ENCODE measurements at places on chromosomes 7 and 10.

DNA sequence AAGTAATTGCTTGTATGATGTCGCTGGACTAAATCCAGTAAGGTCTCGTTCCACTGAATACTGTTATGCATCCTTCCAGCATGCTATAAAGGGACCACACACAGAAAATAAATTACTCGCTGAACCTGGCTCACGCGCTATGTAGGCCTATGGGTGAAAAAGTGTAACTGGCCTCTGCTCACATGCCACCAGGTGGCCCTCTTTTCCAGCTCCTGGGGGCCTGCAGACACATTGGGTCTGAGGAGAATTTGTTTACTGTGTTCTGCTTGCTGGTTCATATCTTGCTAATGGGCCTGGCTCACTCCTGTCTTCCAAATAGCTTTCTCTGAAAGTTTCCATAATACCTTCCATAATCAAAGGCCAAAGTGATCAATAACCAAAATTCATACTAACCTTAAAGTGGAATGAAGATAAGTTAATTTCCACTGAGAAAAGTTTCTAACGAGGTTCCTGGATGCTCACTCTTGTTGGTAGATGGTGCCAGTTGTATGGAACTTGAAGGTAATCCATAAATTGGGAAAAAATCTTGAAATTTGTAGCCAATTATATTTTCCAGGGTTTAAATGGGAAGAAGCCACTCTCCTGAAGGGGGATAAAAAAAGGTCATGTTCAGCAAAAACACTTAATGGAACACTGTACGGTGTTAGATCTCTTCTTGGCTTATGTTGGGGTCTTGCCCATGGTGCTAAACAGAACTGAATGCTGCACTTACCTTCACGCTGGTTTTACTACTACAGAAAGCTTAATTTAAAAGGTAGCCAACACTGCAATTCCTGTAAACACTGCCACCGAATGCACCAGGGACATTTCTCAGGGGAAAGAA lies 27.0 kb upstream of the ZPBP start:
- no peak for DNase-seq

DNA sequence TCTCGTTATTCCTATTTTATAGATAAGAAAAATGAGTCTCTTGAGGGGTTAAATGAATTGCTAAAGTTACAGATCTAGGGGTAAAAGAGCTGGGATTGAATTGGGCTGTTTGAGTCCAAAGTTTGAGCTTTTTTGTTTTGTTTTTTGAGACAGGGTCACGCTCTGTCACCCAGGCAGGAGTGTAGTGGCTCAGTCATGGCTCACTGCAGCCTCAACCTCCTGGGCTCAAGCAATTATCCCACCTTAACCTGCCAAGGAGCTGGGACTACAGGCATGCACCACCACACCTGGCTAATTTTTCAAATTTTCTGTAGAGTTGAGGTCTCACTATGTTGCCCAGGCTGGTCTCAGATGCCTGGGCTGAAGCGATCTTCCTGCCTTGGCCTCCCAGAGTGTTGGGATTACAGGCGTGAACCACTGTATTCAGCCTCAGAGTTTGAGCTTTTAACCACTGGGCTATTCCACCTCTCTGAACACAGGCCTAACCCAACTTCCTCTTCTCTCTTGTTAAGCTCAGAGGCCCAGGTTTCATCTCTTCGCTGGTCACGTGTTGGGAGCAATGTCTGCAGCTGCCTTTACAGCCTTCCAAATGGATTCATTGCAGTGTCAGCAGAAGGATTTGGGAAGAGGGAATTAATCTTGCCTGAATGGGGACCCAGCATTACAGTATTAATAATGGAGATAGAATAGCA lies 8.0 kb downstream of the SUFU start:
- DNase-seq, result no peak

DNA sequence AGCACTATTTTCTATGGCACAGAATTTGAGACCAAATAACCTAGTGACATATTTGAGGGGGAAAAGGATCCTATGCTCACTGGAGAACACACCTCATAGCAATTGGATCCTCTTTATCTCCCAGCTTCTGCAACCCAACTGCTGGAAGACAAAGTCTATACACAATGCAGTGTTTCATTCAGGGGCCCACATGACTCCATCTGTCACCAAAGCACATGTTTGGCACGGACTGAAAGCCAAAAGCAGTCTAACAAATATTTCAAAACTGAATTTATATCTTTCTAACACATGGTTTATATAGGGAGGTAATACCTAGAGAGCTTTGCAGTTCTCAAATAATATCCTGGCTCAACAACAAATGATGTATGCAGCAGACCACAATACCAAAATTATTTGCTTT lies 39.2 kb downstream of the ADAM12 start:
- DNase-seq, result no peak

DNA sequence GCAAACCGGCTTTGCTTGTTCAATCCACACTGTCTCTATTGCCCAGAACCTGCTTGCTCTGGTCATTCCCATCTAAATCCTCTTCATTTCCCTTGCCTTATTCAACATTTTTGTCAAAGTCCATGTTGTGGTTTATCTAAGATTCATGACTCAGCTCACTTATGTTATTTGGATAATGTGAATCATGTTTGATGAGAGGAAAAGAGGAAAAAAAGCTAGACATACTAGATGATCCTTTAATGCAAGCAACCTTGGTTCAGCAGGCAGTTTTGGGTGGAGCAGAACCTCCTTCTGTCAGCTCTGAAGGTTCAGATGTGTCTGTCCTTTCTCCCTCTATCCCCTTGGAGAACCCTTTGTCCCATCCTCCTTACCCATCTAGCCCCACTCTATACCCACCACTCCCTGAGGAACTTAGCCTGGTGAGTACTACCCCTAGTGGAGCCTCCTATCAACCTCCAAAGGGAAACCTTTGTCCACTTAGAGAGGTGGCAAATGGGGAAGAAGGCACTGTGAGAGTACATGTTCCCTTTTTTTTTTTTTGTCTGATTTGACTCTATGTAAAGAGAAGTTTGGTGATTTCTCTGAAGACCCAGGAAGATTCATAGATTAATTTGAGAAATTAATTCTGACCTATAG lies 2.1 kb upstream of the SAMD9L start:
- no peak for DNase-seq

DNA sequence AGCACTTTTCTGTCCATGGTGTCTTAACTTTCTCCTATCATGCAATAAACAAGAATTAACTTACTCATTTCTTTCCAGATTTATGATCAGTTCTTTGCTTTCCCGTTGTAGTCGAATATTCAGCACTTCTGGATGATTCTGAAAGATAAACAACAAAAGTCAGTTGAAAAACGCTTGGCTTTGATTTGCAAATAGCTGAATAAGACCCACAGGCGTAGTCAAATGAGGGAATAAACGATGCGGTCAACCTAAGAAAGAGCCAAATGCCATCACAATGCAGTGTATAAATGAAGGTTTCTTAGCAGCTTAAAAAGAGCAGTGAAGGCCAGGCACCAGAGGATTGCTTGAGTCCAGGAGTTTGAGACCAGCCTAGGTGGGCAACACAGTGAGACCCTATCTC lies 109.4 kb downstream of the ADAM12 start:
- DNase-seq, result no peak

DNA sequence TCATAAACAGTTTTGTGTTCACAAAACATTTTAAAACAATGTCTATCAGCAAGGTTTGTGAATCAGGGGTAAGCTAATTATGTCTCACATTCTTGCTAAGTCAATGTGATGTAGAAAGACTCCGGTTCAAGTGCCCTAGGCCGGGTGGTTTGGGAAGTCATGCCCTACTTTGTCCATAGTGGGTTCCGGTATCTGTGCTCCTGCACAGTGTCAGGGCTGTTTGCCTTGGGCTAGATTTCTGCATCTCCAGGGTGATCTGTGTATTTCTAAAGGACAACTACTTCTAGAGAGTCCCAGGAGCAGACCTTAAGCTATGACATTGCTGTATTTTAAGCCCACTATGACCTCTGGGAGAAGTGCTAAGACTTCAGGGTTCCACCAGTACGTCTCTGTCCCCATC lies 504.1 kb downstream of the PLXNA4 start:
- DNase-seq, result no peak

DNA sequence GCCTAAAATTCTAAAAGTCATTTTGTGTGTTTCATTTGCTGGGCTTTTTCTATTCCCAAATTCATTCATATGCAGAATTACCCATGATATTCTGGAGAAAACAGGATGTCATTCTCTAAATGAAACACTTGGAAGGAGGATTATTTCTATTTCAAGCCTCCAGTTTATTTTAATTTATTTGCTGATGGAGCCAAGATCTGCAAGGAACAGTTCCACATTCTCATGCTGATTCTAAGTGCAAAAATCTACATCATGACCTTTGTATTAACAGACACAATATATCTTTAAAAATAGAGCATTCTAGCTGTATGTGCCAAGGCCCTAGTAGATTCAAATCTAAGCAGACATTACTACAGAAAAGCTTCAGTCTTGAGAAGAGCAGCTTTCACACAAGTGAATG lies 51.3 kb upstream of the KCND2 start:
- no peak for DNase-seq

DNA sequence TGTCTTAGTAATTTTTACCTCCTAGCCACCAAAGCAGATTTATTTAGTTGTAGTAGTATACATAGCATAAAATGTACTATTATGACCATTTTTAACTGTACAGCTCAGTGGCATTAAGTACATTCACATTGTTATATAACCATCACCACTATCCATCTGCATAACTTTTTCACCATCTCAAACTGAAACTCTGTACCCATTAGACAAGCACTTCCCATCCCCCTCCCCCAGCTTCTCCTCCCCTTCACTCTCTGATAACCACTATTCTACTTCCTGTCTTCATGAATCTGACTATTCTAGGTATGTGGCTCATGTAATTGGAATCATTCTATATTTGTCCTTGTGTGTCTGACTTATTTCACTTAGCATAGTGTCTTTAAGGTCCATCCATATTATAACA lies 71.9 kb downstream of the MRPL32 start:
- no peak for DNase-seq

- DNase-seq, result no peak
These were observed 289.4 kb downstream of the CAMK1D start for GRCh38 chr10:12638781-12639180.

- no peak for DNase-seq
These were observed 17.9 kb upstream of the CYTH3 start for GRCh38 chr7:6290319-6290741.

DNA sequence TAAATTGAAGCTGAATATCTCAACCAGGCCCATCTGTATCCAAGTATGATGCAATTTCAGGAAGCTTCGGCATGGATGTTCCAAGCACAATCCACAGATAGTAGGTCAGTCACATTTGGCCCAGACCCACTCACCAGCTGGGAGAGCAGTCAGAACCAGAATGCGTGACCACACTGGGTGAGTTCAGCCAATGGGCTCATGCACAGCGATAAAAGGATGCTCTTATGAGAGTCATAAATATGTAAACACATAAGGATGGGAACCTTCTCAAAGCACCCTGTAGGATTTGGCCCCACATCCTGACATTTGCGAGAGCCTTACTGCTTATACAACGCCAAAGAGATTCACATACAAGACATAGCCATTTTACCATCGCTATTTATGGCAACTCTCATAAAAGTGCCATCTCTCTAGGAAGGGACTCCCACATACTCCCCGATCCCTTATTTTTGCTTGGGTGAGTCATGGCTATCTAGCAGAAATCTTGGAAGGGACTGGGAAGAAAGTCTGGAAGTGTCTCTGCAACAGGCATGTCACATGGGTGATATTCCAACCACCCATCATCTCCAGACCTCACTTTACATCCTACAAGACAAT lies 3.0 kb downstream of the AFAP1L2 start:
- DNase-seq, result no peak

DNA sequence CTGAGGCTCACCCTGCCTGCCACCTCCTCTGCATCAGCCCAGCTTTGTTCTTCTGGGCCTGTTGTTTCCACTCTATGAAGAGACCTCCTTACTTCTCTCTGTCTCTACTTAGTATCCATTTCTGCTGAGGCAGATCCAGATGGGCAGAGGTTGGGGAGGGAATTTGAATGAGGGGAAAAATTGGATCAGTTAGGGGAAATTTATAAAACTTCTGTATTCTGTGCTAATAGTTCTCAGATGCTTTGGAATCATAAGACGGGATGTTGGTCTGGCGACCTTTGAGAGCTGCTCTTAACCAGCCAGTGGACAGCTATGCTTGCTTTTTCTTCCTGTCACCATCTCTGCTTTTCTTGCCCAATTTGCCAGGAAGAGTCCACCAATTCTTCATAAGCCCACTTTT lies 55.5 kb downstream of the AUTS2 start:
- no peak for DNase-seq
